Kidney glomerular epithelial cell (primary cell): ENCODE measurements at places on chromosomes 2 and 18.

DNA sequence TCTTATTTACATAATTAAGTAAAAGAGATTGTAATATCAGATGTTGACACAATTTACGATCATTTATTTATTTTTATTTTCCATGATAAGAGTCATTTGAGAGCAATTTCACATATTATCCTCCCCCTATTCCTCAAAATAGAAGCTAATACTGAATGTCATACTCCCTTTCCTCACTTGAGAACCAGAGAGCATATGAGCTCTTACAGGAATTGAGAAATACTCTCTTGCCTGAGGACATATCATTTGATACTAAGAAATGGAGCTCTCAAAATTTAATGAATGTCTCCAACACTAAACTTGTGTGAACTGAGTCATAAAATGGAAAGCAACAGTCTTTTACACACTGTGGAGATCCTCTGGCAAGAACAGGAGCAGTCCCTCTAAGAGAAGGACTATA lies 68.5 kb upstream of the CHST9 start:
- no peak for DNase-seq

DNA sequence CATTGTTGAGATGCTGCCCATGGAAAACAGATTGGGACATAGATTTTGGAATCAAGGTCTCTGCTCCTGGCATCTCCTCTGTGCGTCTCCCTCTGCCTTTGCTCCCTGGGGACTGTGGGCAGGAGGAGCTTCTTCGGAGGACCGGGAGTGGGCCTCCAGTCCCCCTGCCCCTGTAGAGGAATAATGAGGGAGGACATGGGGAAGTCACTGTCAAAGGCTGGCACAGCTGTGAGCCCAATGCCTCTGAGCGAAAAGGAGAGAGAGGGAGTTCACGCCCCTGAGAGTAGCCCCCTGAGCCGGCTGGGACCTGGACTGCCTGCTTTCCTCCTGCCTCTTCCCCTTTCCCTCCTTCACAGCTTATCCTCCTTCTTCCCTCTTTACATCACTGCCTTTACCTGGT lies 195.0 kb downstream of the LOXHD1 start:
- no peak for DNase-seq

DNA sequence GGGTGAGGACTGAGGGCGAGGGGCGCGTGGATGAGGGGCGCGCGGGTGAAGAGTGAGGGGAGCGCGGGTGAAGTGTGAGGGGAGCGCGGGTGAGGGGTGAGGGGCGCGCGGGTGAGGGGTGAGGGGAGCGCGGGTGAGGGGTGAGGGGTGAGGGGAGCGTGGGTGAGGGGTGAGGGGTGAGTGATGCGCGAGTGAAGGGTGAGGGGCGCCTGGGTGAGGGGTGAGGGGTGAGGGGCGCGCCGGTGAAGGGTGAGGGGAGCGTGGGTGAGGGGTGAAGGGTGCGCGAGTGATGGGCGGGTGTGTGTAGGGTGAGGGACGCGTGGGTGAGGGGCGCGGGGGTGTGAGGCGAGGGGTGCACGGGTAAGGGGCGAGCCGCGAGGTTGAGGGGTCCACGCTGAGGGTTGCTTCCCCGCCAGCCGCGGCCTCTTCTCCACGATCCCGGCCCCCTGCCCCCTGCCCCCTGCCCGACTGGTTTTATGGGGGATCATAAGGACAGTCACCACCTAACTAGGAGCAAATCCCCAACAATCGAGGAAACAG lies 1.1 kb upstream of the SLC66A2 start:
- DNase-seq, result no peak

- DNase-seq, result no peak
These were observed 806 bp upstream of the MYT1L start for GRCh38 chr2:2331881-2332280.

DNA sequence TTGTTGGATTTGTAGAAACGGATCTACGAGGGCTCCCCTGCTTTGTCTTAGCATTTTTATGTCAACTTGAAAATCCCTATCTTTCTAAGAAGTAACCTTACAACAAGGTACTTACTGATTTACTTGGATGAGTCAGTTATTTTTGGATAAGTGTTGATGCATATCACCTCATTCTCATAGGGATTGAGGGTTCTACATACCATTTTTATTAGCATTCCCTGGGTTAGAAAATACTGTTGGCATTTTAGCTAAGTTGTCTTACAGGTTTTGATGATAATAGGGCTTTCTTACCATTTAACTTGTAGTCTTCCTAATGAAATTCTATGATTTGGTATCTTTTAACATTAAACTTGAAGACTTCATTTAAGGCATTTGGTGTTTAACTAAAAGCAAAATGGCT lies 125.2 kb downstream of the UBE2E3 start:
- DNase-seq, result no peak

GRCh38 chr2:187638840-187639239 lies 84.6 kb upstream of the TFPI start:
- no peak for DNase-seq

DNA sequence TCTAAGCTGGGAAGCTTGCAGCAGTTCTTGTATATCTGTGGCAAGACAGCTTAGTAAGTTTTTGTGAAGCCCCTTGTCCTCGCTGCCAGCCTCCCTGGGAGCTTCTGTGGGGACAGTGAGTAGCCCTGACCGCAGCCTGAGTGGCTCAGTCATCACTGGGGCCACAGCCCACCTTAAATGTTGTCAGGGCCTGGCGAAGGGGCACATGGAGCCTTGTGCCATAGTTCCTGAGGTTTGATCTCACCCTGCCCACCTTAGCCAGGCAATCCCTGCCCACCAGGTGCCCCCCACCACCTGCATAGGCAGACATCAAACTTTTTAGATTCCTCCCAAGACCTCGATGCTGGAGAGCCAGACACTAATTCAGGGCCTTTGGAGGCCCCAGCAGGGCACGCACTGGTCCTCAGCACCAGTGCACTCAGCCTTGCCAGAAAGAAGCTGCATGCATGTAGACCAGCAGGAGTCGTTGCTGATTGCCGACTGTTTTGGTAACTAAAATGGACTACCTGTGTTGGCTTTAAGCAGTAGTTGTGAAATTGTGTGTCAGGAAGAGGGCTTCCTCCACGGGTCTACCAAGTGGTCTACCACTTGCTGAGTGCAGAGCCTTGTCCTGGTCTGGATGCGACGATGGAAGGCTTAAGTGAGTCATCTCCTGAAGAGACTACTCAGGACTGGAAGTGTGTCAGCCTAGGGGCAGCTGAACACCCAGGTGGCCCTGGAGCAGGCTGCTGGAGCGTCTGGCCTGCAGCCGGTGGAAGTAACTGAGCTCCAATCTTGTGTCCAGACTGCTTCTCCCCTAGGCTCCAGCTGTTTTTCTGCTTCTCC lies 233.1 kb downstream of the SEPTIN10 start:
- DNase-seq, result no peak

GRCh38 chr2:181070836-181071200 lies 90.4 kb downstream of the UBE2E3 start:
- DNase-seq, result no peak

- no peak for DNase-seq
These were observed 11.8 kb upstream of the ZFP36L2 start for GRCh38 chr2:43238176-43238575.

GRCh38 chr2:145715601-145716000 lies 1195.7 kb upstream of the ZEB2 start:
- no peak for DNase-seq

- no peak for DNase-seq
These were observed 584.6 kb downstream of the CNTNAP5 start for GRCh38 chr2:124609667-124610066.

GRCh38 chr2:153373510-153374279 lies 104.9 kb downstream of the RPRM start:
- DNase-seq, result no peak

DNA sequence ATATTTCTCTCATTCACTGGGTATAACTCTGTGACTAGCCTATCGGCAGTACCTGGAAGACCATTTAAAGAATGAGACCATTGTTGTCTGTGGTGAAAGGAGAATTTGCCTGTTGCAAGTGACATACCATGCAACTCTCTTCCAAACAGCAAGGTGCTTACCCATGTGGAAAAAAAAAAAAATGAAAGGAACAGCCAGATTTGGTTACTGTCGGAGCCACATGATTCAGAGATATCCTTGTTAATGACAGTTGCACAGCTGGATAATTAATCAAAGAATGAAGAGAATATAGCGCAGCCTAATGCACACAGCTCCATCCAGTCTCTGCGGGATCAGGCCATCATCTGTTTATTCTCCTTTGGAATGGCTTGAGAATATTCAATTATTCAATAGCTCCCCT lies 141.8 kb downstream of the HRH4 start:
- no peak for DNase-seq

DNA sequence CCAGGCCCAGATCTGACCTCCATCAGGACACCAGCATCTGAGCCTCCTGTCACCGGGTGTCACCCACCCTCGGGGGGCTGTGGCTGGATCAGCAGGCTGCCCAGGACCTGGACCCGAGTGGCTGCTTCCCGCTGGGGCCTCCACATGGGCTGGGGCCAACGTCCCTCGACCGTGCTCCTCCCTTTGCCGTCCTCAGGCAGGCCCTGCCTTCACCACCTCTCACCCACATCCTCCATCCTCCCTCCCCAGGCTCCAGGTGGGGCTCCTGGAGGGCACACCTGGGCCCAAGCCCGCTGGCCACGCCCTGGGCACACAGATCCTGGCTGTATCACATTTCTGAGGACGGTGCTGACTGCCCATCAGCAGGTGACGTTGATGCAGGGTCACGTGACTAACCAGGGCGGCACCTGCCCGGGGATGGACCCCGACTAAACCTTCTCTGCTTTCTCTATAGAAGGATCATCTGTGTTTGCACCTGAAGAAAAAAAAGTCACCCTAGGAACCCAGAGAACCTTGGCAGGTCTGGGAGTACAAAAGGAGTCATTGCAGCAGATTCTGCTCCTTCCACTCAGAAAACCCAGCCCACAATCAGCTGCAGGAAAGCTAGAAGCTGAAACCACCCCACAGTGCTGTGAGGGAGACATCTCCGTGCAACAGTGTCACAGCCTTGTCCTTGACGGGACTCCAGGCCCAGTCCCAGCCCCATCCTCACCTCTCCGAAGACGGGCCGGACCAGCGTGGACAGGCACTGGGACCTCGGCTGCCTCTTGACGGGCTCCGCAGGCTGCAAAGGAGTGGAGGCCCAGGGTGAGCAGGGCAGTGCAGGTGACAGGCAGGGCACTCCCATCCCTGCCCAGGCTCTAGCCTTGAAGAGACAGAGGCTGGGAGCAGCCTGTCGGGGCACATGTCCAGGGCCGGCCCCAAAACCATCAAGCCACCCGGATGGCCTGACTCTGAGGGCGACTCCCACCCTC lies 11.2 kb downstream of the STK25 start:
- DNase-seq, result no peak

- DNase-seq, result peak; percentile 65
These were observed 3.4 kb downstream of the KLF7 start for GRCh38 chr2:207162316-207162715.

GRCh38 chr2:137208431-137208891 lies 443.1 kb downstream of the THSD7B start:
- no peak for DNase-seq

- peak; percentile 89 for DNase-seq
These were observed 12.2 kb downstream of the PLB1 start for GRCh38 chr2:28507796-28508764.

GRCh38 chr18:9867071-9867594 lies 18.6 kb upstream of the TXNDC2 start:
- peak; percentile 86 for DNase-seq

GRCh38 chr2:219183151-219183772 lies 5.2 kb downstream of the RETREG2 start:
- no peak for DNase-seq

DNA sequence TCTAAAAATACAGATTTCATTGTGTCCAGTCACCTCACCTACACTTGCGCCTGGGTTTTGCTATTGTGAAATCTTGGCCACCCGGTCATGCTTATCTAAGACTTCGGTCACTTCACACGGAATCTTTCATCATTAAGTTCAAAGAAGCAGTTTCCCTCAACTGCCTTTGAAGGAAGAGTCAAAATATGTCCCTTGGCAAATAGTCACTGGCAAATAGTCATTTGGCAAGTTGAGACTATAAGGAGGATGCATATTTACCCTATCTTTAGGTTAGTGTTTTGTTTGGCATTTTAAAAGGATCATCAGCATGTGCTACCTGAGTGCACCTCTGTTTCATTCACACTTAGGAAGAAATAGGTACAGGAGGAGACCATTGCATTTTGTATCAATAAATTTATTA lies 95.9 kb downstream of the FEZ2 start:
- no peak for DNase-seq

DNA sequence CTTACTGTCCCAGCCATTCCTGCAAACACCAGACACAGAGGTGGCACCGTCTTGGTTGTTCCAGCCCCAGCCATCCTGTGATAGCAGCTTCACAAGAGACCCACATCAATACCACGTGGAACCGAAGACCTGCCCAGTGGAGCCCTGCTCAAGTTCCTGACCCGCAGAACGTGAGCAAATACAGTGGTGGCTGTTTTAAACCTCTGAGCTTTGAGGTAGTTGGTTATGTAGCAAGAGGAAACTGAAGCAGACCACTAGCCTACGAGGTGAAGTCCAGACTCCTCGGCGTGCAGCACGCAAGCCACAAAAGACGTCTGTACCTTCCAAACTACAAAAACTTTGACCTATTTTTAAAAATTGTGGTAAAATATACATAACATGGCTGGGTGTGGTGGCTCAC lies 96.1 kb upstream of the ODC1 start:
- no peak for DNase-seq

- no peak for DNase-seq
These were observed 325.6 kb downstream of the HRH4 start for GRCh38 chr18:24786027-24786426.

- no peak for DNase-seq
These were observed 18.5 kb upstream of the IL36G start for GRCh38 chr2:112959109-112959812.

DNA sequence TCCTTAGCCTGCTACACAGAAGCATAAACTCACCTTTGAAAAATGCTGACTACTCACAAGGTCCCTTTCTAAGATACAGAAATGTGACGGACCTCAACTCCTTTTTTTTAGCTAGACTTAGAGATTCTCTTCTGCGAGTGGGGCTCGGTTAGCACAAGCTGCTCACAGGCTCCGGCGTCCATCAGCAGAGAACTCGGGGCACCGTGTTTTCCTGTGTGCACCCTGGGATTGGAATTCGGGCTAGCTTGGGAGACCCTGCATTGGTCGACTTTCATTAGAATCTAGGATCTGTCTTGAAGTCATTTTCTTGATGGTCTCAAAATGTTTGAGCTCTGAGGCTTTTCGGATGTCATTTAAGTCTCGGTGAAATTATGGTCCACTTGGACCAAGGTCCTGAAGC lies 191.2 kb downstream of the GBX2 start:
- no peak for DNase-seq

DNA sequence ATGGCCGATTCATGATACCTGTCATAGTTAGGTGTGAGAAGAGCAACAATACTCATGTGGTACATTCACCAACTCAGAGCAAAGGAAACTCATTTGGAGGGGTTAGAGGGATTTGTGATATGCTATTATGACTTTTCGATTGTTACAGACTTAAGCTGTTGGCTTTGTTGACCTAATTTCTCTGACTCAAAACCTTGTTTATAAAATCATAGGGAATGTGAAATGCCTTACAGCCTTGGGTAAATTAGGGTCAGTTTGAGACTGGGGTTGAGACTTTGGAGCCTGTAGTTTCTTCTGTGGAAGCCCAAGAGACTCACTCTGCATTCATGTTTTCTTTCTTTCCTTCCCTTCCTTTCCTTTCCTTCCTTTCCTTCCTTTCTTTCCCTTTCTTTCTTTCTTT lies 261.9 kb downstream of the LRRTM1 start:
- DNase-seq, result no peak
